Trophoblast cell (in vitro differentiated cells and primary cell): ENCODE measurements at places on chromosomes 5 and 9.
A peak's percentile ranks its signal among the peaks of the same experiment; 100 is the strongest.

DNA sequence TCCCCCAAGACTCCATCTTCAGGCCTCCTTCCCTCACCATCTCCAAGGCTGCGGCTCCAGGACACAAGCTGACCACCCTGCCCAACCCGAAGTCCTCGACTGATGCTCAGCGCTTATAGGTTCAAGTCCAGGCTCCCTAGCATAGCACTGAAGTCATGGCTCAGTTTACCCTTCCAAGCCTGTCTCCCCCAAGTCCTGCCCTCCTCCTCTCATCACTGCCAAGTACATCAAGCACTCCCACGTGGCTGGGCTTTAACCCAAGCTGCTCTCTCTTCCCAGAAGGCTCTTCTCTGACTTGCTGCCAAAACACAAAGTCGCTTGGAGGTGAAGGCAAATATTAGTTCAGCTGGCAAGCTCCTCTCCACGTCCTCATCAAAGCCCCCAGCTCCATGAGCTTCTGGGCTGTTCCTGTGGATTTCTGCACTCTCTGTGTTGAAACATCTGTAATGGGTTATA, 22.1 kb upstream of the MARCHF6 start:
- no peaks in the 10 kb centered on the region for H3K36me3 ChIP-seq
- no peak overlapping the region for H3K4me3 ChIP-seq
- H3K27ac ChIP-seq = no peak overlapping the region
- no peak for DNase-seq

- H3K36me3 ChIP-seq = no peaks in the 10 kb centered on the region
- no peak for DNase-seq
These were observed 95.8 kb downstream of the AOPEP start for GRCh38 chr9:94822273-94822672.

DNA sequence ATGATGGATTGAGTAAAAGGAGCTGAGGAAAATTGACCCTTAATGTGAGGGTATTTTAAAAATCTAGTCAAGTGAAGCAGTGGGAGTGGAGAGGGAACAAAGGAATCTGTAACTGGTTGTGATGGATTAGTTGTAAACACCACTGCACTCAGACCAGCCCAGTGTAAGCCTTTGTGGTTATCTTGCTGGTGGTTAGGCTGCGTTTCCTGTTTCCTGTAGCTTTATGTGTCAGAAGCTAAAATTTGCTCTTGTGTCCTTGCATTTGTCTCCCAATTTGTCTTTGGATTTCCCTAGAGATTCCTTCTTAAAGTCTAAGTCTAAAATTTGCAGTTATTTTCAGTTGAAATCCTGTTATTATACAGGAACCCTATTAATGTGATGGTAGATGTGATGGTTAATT, 6.3 kb downstream of the IFNA21 start:
- H3K27me3 ChIP-seq = no peaks in the 10 kb centered on the region
- DNase-seq = no peak
- H3K4me1 ChIP-seq = no peaks in the 10 kb centered on the region
- H3K27ac ChIP-seq = no peak overlapping the region

GRCh38 chr5:37840053-37841034, 503 bp upstream of the GDNF start:
- H3K27ac ChIP-seq = no peak overlapping the region
- peak; percentile 57 for DNase-seq
- peaks cover 38% of the 10 kb centered on the region for H3K27me3 ChIP-seq
- peaks cover 21% of the 10 kb centered on the region for H3K4me1 ChIP-seq

- no peak overlapping the region for H3K4me3 ChIP-seq
- no peaks in the 10 kb centered on the region for H3K27me3 ChIP-seq
- peaks cover 4% of the 10 kb centered on the region for H3K4me1 ChIP-seq
- no peak overlapping the region for H3K27ac ChIP-seq
- H3K36me3 ChIP-seq = no peaks in the 10 kb centered on the region
These were observed 158.6 kb downstream of the GLIS3 start for GRCh38 chr9:4141296-4141695.

DNA sequence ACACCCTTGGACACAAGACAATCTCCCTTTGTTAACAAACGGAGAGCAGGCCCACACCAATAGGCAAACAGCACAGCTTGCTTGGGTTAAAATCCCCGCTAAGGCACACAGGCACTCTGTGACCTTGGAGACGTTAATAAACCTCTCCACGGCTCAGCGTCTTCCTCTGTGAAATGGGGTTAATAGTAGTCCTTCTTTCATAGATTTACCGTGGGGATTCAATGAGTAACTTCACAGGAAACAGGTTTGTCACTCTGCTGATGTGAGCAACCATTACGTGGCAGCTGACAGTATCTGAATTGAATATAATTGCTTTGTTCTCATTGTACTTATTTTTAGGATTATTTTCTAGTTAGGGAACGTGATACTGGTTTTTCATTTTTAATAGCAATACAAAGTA, 65.2 kb upstream of the ADRA1B start:
- no peaks in the 10 kb centered on the region for H3K36me3 ChIP-seq
- H3K27me3 ChIP-seq = no peaks in the 10 kb centered on the region
- no peaks in the 10 kb centered on the region for H3K4me1 ChIP-seq
- no peak overlapping the region for H3K4me3 ChIP-seq
- H3K27ac ChIP-seq = no peak overlapping the region

DNA sequence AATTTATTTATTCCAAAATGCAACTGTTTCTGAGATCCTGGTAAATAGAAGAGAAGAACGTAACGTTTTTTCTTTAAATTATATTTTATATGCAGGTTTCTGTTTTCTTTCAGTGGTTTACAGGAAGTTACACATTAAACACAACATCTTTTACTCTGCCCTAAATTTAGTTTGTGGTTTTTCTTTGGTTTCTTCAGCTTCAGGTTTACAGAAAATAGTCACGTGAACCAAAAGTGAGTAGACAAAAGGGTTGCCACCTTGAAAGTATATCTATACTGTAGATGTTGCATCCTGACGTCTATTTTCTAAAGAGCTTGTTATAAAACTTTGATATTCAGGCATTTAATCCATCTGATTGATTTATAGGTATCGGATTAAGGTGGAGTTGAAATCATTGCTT, 1236.6 kb downstream of the MAT2B start:
- no peaks in the 10 kb centered on the region for H3K36me3 ChIP-seq
- H3K27ac ChIP-seq = no peak overlapping the region
- H3K27me3 ChIP-seq = no peaks in the 10 kb centered on the region
- H3K4me1 ChIP-seq = no peaks in the 10 kb centered on the region

GRCh38 chr5:161420521-161420920, 126.0 kb downstream of the GABRB2 start:
- no peak overlapping the region for H3K27ac ChIP-seq
- DNase-seq = no peak
- no peaks in the 10 kb centered on the region for H3K27me3 ChIP-seq
- no peaks in the 10 kb centered on the region for H3K36me3 ChIP-seq
- H3K4me3 ChIP-seq = no peak overlapping the region

GRCh38 chr9:34409154-34409553, 32.5 kb upstream of the MYORG start:
- no peak for DNase-seq
- no peak overlapping the region for H3K27ac ChIP-seq
- no peaks in the 10 kb centered on the region for H3K27me3 ChIP-seq
- H3K4me1 ChIP-seq = no peaks in the 10 kb centered on the region
- H3K4me3 ChIP-seq = no peak overlapping the region

DNA sequence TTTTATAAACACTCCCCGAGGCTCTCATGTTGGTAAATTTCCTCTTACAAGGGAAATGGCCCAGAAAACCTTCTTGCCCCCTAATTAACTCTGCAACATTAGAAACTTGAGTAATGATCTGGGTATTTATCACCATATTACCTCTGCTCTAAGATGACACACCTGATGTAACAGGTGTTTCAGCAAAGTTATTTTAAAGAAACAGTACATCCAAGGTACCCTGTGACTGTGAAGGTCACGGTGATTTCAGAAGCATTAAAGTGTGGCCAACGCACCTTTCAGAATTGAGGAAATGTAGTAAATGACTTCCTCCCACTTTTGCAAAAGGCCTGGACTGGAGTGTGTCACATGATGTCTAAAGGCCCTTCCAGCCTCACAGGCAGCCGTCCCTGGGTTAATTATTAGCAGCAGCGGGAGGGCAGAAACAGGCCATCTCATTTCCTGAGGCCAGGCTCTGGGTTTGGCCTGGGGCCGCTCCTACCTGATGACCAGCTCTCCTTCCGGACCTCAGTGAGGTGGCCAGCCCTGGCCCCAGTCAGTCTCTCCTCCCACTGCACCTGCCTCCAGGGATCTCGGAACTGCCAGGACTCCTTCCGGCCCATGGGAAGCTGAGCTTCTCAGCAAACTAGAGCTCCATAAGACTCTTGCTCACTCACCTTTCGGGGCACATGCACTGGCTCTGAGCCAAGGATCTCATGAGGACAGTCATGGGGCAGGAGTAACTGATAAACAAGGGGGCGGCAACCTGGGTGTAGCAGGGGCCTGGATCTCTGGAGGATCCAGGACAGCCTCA, 20.7 kb downstream of the PTPN3 start:
- DNase-seq = no peak
- H3K27me3 ChIP-seq = no peaks in the 10 kb centered on the region
- no peak overlapping the region for H3K27ac ChIP-seq
- peaks cover 2% of the 10 kb centered on the region for H3K4me1 ChIP-seq
- H3K36me3 ChIP-seq = no peaks in the 10 kb centered on the region

DNA sequence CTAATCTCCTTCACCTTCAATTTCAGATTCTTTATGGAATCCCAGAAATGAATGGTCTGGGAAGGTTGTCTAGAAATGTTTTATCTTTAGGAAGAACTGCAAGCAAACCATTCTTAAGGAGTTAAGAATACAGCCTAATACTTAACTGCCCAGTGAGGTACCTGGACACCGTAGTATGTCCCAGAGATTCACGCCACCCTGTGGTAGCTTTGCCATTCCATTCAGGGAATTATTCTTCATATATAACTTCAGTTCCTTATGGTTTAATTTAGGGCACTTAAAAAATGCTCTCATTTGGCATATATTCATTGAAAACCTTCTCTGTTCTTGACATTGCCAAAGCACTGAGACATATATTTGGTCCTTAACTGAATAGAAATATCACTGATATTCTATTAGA, 49.7 kb downstream of the ACTBL2 start:
- H3K27me3 ChIP-seq = no peaks in the 10 kb centered on the region
- H3K36me3 ChIP-seq = no peaks in the 10 kb centered on the region
- peaks cover 2% of the 10 kb centered on the region for H3K4me1 ChIP-seq
- no peak overlapping the region for H3K4me3 ChIP-seq

DNA sequence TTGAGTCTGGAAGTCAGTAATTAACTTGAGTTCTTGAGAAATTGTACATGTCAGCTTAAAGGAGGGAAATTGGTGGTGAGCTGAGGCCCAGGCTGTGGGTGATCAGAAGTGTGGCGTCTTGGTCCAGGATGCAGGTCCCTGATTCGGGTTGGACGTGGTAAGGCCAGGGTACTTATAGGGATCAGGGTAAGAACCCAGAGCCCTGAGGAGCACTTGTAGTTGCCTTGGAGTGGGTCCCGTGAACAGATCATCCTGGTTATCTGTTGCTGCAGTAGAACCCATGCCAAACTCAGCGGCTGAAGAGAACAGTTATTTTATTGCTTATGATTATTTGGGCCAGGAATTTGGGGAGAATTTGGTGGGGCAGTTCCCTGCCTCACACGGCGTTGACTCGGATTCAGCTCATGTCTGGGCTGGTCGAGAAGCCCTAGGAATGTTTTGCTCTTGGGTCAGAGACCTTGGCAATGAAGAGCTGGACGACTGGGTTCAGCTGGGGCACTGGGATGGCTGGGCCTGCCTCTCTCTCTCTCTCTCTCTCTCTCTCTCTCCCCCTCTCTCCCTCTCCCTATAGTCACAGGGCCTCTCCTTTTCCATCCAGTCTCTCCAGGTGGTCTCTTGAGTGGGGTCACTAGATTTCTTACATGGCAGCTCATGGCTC, 73.1 kb downstream of the PDZD2 start:
- H3K36me3 ChIP-seq = no peaks in the 10 kb centered on the region
- H3K4me3 ChIP-seq = no peak overlapping the region
- H3K27ac ChIP-seq = no peak overlapping the region
- no peaks in the 10 kb centered on the region for H3K27me3 ChIP-seq

- no peak for DNase-seq
- H3K36me3 ChIP-seq = peaks cover 32% of the 10 kb centered on the region
- H3K4me3 ChIP-seq = no peak overlapping the region
- H3K4me1 ChIP-seq = no peaks in the 10 kb centered on the region
- no peaks in the 10 kb centered on the region for H3K27me3 ChIP-seq
These were observed 34.1 kb upstream of the NANS start for GRCh38 chr9:98022447-98022846.

- no peak overlapping the region for H3K27ac ChIP-seq
- no peak overlapping the region for H3K4me3 ChIP-seq
- no peaks in the 10 kb centered on the region for H3K27me3 ChIP-seq
- peaks cover 3% of the 10 kb centered on the region for H3K36me3 ChIP-seq
These were observed 51.3 kb downstream of the DENND4C start for GRCh38 chr9:19281801-19282200.

GRCh38 chr9:36900136-36900855, 133.8 kb downstream of the PAX5 start:
- no peak overlapping the region for H3K4me3 ChIP-seq
- no peak for DNase-seq
- H3K36me3 ChIP-seq = no peaks in the 10 kb centered on the region
- H3K27ac ChIP-seq = no peak overlapping the region
- H3K4me1 ChIP-seq = no peaks in the 10 kb centered on the region

DNA sequence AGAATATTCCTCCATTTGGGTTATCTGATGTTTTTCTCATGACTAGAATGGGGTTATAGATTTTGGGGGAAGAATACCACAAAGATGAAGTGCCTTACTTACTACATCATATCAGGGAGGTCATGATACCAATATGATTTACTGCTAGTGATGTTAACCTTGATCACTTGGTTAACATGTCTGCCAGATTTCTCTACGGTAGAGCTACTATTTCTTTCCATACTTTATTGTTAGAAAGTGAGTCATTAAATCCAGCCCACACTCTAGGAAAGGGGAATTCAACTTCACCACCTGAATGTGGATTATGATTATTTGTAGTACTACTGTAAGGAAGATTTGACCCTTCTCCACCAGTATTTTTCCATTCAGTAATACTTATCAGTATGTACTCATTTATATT, 64.7 kb downstream of the UBE2R2 start:
- H3K4me3 ChIP-seq = no peak overlapping the region
- H3K36me3 ChIP-seq = no peaks in the 10 kb centered on the region
- peaks cover 2% of the 10 kb centered on the region for H3K4me1 ChIP-seq
- H3K27me3 ChIP-seq = no peaks in the 10 kb centered on the region

GRCh38 chr9:124128568-124129166, 117.1 kb downstream of the LHX2 start:
- H3K4me3 ChIP-seq = no peak overlapping the region
- DNase-seq = peak; percentile 68
- no peaks in the 10 kb centered on the region for H3K27me3 ChIP-seq

DNA sequence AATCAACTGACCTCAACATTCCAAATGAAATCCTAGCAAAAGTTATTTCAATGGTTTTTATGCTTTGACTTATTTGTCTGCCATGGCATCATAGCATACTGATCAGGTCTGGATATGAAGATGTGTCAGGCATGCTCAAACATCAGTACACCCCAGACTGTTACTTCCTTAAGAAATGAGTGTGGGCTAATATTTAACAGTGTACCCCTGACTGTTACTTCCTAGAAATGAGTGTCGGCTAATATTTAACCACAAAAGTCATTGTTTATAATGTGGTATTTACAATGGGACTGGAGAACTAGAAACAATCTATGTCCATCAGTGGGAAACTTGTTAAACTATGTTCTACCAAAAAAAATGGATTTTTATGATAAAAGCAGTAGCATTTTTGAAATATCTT, 38.1 kb upstream of the HNRNPA0 start:
- no peak overlapping the region for H3K27ac ChIP-seq
- H3K4me3 ChIP-seq = no peak overlapping the region
- no peaks in the 10 kb centered on the region for H3K4me1 ChIP-seq
- no peaks in the 10 kb centered on the region for H3K36me3 ChIP-seq
- no peaks in the 10 kb centered on the region for H3K27me3 ChIP-seq
